Nucleus accumbens (tissue), 56 donors: ENCODE measurements at places on chromosomes 2 and 18.

- no peak for DNase-seq
These were observed 10.4 kb upstream of the FAM228A start for GRCh38 chr2:24164416-24164973.

GRCh38 chr2:25063876-25064660 is 22.2 kb downstream of the EFR3B start:
- peak; percentile 56 for DNase-seq

GRCh38 chr18:33014060-33014796 is 241.4 kb upstream of the KLHL14 start:
- no peak for DNase-seq

DNA sequence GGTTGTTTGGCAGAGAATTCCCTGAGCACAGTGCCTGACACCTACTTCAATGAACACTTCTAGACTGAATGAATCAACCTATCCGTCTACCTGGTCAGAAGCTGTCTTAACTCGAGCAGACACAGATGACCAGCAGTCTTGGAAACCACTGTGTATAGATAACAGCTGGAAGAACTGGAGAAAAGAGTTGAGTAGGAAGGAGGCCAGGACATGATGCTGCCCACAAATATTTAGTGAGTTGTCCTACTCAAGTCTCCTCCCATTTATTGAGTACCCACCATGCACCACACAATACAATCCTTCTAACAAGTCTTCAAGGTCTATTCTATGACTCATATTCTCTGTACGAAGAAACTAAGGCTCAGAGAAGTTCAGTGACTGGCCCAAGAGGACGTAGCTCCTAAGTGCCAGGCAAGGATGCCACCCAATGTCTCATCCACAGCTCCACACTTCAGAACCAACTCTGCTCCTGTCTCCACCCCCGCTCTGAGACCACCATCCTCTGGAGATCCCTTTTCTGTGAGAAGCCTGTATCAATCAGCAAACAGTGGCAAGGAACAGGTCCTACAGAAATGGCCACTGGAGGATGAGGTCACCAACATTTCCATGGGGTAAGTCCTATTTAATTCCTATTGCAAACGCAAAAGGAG is 62.2 kb downstream of the GALNT14 start:
- no peak for DNase-seq

- no peak for DNase-seq
These were observed 4.1 kb upstream of the MAT2A start for GRCh38 chr2:85534881-85535280.

- DNase-seq, result no peak
These were observed 106.1 kb downstream of the UGGT1 start for GRCh38 chr2:128197059-128197458.

DNA sequence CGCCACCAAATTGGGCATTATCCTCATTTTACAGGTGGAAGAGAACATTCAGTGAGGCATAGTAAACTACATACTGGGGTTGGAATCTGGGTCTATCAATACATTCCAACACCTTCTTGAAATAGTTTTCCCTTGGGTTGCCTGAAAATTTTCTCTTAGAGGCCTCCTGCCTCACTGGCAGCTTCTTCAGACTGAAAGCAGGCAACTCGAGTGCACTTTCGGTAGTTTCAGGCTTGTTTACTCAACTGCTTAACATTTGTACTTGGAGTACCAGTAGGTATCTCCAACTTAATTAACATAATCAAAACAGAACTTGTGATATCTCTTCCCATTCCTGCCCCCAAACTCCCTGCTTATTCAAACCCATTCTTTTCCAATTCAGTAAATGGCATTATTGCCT is 36.2 kb upstream of the C2orf74 start:
- DNase-seq, result no peak

DNA sequence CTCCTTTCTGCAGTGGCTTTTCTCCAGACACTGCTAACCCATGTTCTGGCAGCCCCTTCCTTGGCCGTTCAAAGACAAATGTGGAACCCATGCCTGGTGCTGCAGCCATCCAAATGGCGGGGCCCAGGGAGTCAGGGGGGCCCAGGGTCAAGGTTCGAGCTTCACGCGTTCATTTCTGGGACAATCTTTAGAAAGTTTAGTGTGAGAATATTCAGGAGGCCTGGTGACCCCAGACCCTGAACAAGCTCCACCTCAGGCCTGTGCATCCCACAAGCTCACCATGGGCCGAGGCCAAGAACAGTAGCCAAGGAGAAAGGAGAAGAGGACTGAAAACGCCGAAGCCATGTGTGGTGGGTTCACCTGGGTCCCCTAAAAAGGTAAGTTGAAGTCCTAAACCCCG is 54.4 kb downstream of the ANKMY1 start:
- DNase-seq, result no peak

GRCh38 chr2:178414266-178415247 is 36.4 kb downstream of the PRKRA start:
- peak; percentile 62 for DNase-seq

DNA sequence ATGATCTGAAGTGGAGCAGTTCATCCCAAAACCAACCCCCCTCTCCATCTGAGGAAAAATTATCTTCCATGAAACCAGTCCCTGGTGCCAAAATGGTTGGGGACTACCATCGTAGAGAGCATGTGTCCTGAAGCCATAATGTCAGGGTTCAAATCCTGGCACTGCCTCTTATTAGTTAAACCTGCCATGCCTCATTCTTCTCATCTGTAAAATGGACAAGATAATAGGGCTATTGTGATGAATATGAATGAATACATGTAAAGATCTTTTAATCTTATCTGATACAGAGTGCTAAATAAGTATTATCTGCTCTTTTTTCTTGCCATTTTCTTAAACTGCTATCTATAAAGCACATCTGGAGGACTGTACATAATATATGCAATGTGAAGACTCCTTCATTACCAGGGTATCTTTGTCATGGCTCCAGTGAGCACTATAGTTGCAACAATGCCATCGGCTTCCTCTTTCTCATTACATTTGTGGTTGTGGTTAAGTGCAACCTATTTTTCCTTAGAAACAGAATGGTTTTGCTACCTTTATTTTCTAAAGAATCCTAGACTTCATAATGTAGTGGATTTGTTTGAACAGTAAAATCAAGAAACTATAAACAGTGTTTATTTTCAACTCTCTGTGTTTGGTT is 27.0 kb downstream of the MFSD6 start:
- DNase-seq, result no peak

- DNase-seq, result no peak
These were observed 4.1 kb downstream of the RHBDD1 start for GRCh38 chr2:226839951-226840350.

DNA sequence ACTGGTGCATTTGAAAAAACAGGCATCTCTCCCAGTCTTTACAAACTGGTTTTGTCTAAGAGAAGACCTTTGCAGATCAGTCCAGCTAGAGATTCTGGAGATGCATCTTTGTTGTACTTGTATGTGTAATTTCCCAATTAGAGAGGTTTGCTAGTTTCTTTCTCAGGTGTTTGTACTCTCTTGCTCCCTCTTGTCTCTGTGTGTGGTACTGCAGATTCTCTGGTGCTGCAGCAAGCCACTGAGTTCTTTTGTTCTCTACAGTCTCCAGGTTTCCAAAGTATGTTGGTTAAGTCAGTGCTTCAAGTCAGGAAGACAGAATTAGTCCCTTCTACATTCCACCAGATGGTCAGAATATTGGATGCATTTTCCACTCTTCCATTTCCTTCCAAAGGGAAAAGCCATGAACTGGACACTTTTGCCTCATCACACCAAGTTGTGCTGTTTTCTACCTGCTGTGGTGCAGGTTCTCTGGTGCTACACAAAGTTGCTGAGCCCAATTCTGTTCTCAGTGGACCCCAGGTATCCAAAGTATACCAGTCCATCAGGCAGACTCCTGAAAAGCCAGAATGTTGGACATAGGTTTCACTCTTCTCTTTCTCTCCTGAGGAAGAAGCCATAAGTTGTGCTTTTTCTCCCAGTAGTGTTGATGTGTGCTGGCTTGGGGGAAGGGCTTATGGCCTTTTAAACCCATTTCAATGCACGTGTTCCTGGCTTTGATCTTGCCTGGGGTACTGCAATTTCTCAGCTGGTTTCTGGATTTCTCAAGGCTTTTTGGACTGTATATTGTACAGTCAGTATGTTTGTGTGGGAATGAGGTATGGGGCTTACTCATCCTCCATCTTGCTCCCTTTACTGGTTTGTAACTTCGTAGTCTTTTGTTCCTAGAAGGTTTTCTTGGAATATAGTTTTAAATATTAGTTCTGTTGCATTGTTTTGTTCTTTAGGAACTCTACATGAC is 29.8 kb downstream of the EPC2 start:
- DNase-seq, result no peak

GRCh38 chr2:216206041-216206703 is 97.0 kb downstream of the XRCC5 start:
- DNase-seq, result no peak

DNA sequence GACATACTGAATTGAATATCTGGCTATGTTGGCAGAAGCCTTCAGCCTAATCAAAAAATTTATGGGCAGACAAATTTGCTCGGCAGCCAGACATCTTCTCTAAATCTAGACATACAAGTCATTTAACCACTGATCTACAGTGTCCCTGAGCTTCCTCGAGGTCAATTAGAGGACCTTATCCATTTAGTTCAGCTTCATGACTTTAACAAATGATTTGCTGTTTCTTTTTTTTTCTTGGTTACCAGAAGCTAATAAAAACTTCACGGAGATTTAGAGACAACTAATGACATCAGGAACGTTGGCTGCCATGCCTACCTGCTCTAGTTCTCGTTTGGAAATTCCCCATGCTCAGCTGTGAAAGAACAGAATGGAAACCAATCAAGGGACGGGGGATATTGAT is 223.8 kb downstream of the BCL2 start:
- no peak for DNase-seq

- DNase-seq, result no peak
These were observed 606 bp downstream of the GAL3ST2 start for GRCh38 chr2:241777170-241777685.

GRCh38 chr2:162184359-162184758 is 32.3 kb upstream of the GCG start:
- DNase-seq, result no peak

GRCh38 chr2:158725441-158725891 is 69.7 kb upstream of the DAPL1 start:
- DNase-seq, result no peak

- no peak for DNase-seq
These were observed 99.8 kb downstream of the METTL4 start for GRCh38 chr18:2471523-2471922.

GRCh38 chr18:42038936-42039335 is 83.9 kb downstream of the PIK3C3 start:
- DNase-seq, result no peak

- DNase-seq, result peak; percentile 76
These were observed 1.3 kb upstream of the GPC1 start for GRCh38 chr2:240433973-240434727.

- peak; percentile 83 for DNase-seq
These were observed 635 bp downstream of the ERICH2 start for GRCh38 chr2:170770606-170771420.

GRCh38 chr2:138787053-138787666 is 7.0 kb upstream of the NXPH2 start:
- DNase-seq, result no peak

- DNase-seq, result no peak
These were observed 677.8 kb downstream of the TSN start for GRCh38 chr2:122433123-122433754.

DNA sequence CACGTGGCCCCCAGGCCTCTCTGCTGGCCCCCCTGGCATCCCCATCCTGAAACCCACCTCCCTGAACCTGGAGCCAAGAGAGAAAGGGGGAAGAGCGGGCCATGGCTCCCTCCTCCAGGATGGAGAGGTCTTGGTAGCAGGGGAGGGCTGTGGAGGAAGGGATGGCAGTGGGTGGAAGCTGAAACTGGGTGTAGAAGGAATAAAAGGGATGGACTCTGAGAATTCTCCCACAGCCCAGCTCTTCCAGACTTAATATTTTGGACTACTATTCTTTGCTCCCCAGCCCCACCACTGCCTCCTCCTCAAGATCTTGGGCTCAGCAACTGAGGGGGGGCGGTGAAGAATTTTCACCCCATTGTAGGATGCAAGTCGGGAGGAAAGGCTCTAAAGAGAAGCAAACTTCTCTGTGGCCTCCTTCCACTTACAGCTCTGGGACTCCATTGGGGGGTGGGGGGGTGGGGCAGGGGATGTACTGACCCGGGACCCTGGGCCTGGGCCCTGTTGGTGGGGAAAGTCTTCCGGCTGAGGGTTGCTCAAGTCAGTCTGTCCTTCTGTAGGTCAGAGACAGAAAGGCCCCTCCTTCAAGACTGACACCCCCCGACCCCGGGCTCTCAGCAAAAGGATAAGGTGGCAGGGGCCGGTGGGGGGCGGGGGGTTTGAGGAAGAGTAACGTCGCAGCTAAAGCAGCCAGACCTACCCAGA is 501 bp downstream of the TNS1 start:
- DNase-seq, result no peak

GRCh38 chr2:95023222-95023597 is 2.3 kb upstream of the MAL start:
- DNase-seq, result no peak

GRCh38 chr2:109028277-109028676 is 39.3 kb upstream of the EDAR start:
- DNase-seq, result no peak

GRCh38 chr2:182066400-182067087 is 80.9 kb downstream of the PPP1R1C start:
- DNase-seq, result no peak

- DNase-seq, result peak; percentile 66
These were observed 1.7 kb upstream of the ZNF532 start for GRCh38 chr18:58862851-58863538.

DNA sequence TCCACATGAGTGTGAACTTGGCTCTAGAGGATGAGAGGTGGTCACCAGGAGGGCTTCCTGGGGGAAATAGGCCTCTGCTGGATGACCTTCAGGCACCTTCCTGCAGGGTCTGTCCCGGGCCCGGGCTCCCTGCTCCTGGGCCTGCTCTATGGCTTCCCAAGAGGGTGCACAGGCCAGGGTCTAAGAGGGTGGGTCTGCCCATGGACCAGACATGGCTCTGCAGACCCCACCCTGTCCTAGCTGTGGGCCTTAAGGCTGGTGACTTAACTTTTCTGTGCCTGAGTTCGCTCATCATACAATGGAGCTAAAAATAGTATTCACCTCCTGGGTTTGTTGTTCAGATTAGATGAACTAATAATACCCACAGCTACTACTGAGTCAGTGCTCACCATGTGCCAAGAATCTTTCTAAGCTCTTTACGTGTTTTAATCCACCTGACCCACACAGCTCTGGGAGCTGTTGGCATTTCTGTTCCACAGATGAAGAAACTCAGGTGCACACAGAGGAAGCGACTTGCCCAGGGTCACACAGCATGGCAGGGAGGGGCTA is 14.4 kb downstream of the INHBB start:
- no peak for DNase-seq

DNA sequence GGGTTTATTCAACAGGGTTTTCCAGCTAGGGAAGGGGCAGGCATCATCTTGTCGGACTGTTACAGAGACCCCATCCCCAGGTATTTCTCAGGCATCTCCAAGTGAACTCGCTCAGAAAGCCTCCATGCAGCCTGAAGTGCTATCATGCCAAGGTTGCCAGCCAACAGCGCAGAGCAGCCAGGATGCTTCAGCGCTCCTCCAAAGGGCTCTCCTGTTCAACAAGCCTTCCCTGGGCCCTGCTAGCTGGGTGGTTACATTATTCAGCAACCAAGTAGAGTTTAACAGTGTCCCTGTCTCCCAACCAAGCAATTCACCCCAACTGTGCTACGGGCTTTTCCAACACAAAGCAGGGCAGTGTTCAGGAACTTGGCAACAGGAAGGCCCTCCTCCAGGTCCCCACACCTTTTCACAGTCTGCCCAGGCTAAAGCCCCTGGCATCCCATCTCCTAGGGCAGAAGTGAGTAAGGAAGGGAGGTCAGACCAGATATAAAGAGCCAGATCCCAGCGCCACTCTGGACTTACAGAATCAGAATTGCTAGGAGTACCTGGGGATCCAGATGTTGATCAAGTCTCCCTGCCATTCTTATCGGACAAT is 52.9 kb downstream of the ZBTB7C start:
- DNase-seq, result no peak
